Activated CD4-positive, alpha-beta T cell treated with anti-CD3 and anti-CD28 coated beads for 36 hours (primary cell): ENCODE measurements at places on chromosomes 6 and 20. TPM values are rescaled to one million over a fixed set of nuclear protein-coding genes. Genes with fewer than 3 reads are reported as not detected.

Gene PCK1
- not detected for total RNA-seq

Gene CYP39A1
- not detected for total RNA-seq

Gene BPIFB1
- not detected for total RNA-seq

Gene FAM184A
- total RNA-seq = 13.8 TPM

Gene RNF39
- not detected for total RNA-seq

Gene MRPS10
- 36.2 TPM for total RNA-seq

Gene EPPIN
- not detected for total RNA-seq
